ENCODE measurements at places on chromosomes 2 and 18. TPM values are rescaled to one million over a fixed set of nuclear protein-coding genes. Genes with fewer than 3 reads are reported as not detected.

GRCh38 chr2:16621316-16621715, 44.3 kb downstream of the CYRIA start:
- no peak for DNase-seq

DNA sequence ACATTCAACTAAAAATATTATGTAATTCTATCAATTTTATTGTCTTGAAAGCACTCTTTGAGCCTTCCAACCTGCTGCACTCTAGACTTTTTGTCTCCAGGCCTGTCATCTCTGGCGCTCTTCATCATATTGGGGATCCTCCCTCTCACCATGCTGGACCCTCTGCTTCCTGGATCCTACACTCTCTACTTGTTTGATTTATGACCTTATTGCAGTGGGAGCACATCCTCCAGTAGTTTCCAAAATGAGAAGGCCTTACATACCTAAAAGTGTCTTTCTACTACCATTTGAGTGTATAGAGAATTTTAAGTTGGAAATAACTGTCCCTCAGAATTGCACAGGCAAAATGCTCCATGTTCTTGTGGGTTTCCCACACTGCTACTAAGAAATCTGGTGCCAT, 25.2 kb downstream of the PNO1 start:
- DNase-seq = no peak

GRCh38 chr2:46960618-46961017, 45.0 kb upstream of the MCFD2 start:
- DNase-seq = no peak

DNA sequence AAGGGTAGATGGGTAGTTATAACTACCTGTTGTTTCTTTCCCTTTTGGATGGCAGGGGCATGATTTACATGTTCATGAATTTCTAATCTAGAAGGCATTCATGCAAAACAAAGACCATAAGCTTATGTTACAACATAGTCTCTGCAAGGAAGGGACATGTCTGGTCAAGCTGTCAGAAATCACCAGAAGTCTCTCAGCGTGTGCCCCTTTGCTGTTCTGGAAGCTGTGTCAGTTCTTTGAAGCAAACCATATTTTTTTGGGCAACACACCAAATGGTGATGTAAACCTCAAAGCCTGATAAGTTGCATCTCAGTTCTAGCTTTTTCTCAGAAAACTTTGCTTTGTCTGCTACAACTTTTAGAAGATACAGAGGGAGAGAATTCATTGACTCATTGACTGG, 173.5 kb upstream of the CTAGE1 start:
- DNase-seq = no peak

The MTIF2 gene
- 54.3 TPM for total RNA-seq
